ENCODE measurements at places on chromosomes 11 and 22.

DNA sequence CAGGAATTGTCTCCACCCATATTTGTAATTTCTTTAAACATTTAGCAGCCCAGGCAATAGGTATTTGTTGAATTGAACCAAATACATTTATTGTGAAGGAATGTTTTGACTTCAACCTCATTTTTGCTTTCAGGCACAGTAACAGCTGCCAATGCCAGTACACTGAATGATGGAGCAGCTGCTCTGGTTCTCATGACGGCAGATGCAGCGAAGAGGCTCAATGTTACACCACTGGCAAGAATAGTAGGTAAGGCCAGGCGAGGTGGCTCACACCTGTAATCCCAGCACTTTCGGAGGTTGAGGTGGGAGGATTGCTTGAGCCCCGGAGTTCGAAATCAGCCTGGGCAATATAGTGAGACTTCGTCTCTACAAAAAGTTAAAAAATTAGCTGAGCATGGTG is 20.9 kb downstream of the ACAT1 start:
- no peak for DNase-seq

- DNase-seq: no peak
Measured at GRCh38 chr11:117820071-117820470, 4.5 kb downstream of the FXYD2 start.

- DNase-seq: no peak
Measured at GRCh38 chr11:77512092-77512491, 38.2 kb upstream of the PAK1 start.

DNA sequence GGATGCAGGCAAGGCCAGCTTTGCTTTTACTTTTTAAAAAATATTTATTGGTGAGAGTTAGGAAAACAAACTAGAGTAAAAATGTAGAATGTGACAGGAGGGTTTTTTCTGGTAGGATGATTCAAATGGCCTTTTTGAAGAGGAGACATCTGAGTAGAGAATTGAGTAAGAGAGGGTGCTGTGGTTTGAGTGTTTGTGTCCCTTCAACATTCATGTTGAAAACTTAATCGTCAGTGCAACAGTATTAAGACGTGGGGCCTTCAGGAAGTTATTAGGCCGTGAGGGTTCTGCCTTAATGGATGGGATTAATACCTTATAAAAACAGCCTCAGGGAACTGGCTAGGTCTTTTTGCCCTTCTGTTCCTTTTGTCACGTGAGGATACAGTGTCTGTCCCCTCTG is 288.8 kb upstream of the C11orf87 start:
- no peak for DNase-seq

Data from brain pericyte (primary cell).